HFFc6 (cell line): ENCODE measurements at places on chromosomes 2 and 18. TPM values are rescaled to one million over a fixed set of nuclear protein-coding genes. Genes with fewer than 3 reads are reported as not detected.

GRCh38 chr2:45008296-45009129 lies 739 bp downstream of the SIX2 start:
- H3K36me3 ChIP-seq, result no peaks in the 10 kb centered on the region
- DNase-seq, result no peak
- no peak overlapping the region for H3K4me3 ChIP-seq
- H3K27me3 ChIP-seq, result peaks cover 75% of the 10 kb centered on the region

DNA sequence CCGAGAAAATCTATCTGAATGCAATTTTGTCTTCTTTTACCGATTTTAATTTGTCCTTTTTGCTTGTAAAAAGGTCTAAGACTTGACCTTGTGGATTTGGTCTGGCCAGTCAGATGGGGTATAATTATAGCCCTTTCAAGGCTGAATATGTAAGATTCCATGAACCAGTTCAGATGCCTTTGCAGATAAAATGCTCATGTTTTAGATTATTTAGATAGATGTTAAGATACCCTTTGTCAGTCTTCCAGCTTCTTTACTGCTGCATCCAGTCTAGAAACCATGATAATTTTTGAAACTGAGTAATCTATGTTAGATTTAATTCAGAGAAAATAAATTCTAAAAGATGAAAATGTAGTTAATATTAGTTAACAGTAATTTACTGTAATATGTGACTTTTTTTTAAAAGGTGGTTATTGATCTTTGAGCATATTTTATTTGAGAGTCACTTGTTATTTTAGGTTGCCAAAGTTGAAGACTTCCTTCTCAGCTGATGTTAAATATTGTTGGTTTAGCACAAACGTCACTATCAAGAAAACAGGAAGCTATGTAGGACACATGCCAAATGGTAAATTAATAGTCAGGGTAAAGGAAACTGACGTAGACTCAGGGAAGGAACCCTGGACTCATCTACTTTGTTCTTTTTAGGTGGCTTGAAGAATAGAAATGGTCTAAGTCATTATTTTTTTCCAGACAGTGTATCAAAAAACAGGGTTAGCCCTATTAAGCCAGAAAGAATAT lies 29.8 kb downstream of the BABAM2 start:
- no peaks in the 10 kb centered on the region for H3K27me3 ChIP-seq
- H3K27ac ChIP-seq, result peak overlapping the region; percentile 14
- peaks cover 21% of the 10 kb centered on the region for H3K4me1 ChIP-seq
- H3K36me3 ChIP-seq, result no peaks in the 10 kb centered on the region
- DNase-seq, result peak; percentile 27
- H3K4me3 ChIP-seq, result no peak overlapping the region

Gene CDCA7
- 5.4 and 7.7 TPM in 2 replicates for total RNA-seq

DNA sequence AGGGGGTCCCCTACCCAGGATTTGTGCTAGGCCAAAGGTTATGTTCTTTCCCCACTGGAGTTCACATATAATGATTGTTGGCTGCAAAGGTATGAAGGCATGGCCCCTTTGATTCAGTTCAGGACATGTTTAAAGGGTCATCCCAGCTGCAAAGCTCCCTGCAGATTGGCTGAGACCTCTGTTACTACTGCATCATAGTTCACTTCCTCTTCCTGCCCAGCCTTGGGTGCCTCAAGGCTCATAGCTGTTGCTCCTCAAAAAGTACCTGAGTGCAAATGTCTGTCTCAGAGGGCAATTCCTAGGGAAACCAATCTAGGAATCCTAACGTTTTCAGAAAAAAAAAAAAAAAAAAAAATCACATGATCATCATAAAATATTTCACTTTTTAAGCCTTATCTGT lies 125.1 kb downstream of the ATL2 start:
- peaks cover 8% of the 10 kb centered on the region; the same call in 1 of the 2 replicates for H3K27me3 ChIP-seq
- DNase-seq, result no peak
- H3K4me3 ChIP-seq, result no peak overlapping the region
- H3K4me1 ChIP-seq, result no peaks in the 10 kb centered on the region

- peak overlapping the region; percentile 13 for H3K4me3 ChIP-seq
- H3K27ac ChIP-seq, result no peak overlapping the region
- DNase-seq, result peak; percentile 49
- peaks cover 19% of the 10 kb centered on the region; the same call in 1 of the 2 replicates for H3K36me3 ChIP-seq
- peaks cover 32% of the 10 kb centered on the region for H3K27me3 ChIP-seq
Observed at GRCh38 chr2:152062125-152063091, 36.4 kb downstream of the CACNB4 start.

Gene TLX2
- total RNA-seq, result 0.18 to 0.19 TPM in 2 of 3 replicates, not detected in the other

- H3K4me3 ChIP-seq, result no peak overlapping the region
- no peaks in the 10 kb centered on the region; the same call in 1 of the 2 replicates for H3K27me3 ChIP-seq
- no peaks in the 10 kb centered on the region for H3K36me3 ChIP-seq
- DNase-seq, result no peak
Observed at GRCh38 chr2:161788175-161788574, 164.0 kb downstream of the SLC4A10 start.

GRCh38 chr2:67036444-67036843 lies 360.7 kb upstream of the ETAA1 start:
- peaks cover 84% of the 10 kb centered on the region for H3K4me1 ChIP-seq
- H3K4me3 ChIP-seq, result peak overlapping the region; percentile 36; the same call in 1 of the 2 replicates
- peak; percentile 82 for DNase-seq
- H3K27me3 ChIP-seq, result no peaks in the 10 kb centered on the region
- H3K27ac ChIP-seq, result peak overlapping the region; percentile 91

Gene GAD1
- total RNA-seq, result 0.21 to 0.33 TPM in 2 of 3 replicates, not detected in the other

- H3K36me3 ChIP-seq, result no peaks in the 10 kb centered on the region
- no peak overlapping the region for H3K27ac ChIP-seq
Observed at GRCh38 chr2:134842930-134843490, 4.6 kb downstream of the ACMSD start.

Gene IL1R1
- 14.4 to 22.8 TPM (median 15.2 TPM) in 3 replicates for total RNA-seq
